GM19239 (cell line): ENCODE measurements at places on chromosomes 16 and 17.

GRCh38 chr16:75109732-75110243 is 6.8 kb downstream of the LDHD start:
- no peak for DNase-seq

GRCh38 chr17:19723964-19724363 is 7.6 kb upstream of the SLC47A2 start:
- no peak for DNase-seq

- no peak for DNase-seq
Observed at GRCh38 chr16:73874324-73874723, 422.3 kb upstream of the PSMD7 start.

DNA sequence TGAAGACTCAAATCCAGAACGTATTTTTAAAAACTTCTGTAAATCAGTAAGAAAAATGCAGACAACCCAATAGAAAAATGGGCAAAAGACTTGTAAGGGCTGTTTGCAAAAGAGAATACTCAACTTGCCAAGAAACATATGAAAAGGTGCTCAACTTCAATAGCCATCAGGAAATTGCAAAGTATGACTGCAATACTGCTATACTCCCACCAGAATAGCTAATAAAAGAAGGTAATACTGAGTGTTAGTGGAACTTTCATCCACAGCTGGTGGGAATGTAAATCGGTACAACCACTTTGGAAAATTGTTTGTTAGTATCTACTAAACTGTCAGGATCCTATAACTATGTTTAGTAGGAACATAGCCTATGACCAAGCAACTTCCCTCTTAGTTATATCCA is 48.1 kb downstream of the TBX4 start:
- no peak for DNase-seq

DNA sequence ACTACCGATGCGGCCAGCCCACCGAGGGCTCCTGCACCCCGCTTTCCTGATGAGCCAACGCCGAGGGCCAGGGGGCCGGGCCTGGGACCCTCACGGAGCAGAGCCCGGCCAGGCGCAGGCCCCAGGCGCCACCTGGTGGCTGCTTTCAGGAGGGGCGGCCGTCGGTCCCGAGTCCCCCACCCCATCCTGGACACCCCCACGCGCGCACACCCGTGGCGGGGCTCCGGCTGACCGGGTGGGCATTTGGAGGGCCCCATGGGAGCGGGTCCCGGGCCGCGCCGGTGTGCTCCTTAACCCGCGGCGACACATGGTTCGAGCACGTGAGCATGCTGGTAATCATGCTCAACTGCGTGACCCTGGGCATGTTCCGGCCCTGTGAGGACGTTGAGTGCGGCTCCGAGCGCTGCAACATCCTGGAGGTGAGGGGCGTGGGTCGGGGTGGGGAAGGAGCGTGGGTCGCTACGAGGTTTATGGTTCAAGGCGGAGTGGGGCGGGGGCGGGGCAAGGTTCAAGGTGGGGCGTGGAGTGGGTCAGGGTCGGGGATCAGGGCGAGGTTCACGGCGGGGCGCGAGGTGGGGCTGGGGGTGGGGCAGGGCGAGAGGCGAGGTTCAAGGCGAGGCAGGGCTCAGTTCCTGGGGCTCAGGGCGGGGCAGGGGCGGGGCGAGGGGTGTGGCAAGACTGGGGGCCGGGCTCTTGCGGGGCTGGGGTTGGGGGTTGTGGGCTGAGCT is 30.2 kb downstream of the TPSG1 start:
- no peak for DNase-seq
